ENCODE measurements at places on chromosomes 16 and 17. TPM values are rescaled to one million over a fixed set of nuclear protein-coding genes. Genes with fewer than 3 reads are reported as not detected.
A peak's percentile ranks its signal among the peaks of the same experiment; 100 is the strongest.

Gene TRPV2
- 44.6 TPM for total RNA-seq

GRCh38 chr16:200388-200787, 20.1 kb downstream of the HBQ1 start:
- DNase-seq = no peak

DNA sequence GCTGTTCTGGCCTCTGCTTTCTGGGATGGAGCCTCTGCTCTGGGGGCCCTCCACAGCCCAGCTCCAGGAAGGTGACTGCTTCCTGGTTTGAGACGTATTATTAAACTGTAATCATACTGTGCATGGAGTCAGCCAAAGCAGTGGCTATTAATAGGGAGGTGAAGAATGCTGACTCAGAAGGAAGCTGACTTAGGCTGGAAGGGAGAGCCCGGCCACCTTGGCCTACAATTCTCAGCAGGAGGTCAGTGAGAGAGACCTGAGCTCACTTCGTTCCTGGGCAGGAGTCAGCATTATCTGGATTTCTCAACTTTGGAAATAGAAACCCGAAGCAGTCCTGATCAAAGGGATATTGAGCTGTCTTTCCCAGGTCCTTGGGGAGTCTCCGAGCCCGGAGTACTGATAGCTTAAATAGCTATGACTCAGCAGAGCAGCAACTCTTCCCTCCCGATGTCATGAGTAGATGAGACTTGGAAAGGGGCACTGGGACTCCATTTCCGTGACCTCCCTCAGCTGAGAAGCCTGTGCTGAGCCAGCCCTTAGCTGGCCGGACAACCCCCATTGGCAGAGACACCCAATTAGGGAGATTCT, 91.8 kb downstream of the YPEL2 start:
- no peak for DNase-seq

DNA sequence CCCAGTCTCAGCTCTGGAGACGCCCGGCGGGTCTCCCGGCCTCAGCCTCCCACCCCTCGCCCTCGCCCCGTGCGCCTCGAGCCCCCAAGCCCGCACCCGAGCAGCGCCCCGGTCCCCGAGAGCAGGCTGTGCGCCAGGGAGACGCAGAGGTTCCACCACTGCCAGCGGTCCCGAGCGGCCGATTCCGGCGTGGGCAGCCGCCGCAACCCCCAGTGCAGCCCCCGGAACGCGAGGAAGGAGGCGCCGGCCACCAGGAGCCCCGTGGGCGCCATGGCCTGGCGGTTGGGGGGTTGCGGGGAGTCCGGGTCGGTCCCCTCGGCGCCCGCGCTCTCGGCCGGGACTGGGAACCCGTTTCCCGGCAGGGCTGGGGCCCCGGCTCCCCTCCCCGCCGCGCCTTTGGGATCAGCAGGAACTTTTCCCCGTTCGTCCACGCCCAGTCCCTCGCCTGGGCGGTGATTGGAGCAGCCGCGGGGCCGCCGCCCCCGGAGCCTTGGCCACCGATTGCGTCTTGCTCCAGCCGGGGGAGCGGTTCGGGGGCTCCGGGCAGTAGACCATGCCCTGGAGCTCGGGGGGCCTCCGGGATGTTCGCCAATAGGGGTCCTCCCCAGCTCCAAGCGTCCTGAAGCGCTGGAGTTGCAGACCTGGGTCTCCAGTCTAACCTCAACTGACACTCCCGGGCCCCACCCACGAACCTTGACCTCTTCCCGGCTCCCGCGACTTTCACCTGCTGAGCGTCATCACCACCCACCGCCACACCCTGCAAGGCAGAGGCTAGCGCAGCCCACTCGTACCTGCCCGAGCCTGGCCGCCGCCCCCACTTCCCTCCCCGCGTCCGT, at the start of gene TLCD2:
Gene TLCD2 (minus strand): TSS at position 407 of the 836 bp plus-strand sequence. CDS start 135 bp downstream, at position 272.
- no peak for DNase-seq

DNA sequence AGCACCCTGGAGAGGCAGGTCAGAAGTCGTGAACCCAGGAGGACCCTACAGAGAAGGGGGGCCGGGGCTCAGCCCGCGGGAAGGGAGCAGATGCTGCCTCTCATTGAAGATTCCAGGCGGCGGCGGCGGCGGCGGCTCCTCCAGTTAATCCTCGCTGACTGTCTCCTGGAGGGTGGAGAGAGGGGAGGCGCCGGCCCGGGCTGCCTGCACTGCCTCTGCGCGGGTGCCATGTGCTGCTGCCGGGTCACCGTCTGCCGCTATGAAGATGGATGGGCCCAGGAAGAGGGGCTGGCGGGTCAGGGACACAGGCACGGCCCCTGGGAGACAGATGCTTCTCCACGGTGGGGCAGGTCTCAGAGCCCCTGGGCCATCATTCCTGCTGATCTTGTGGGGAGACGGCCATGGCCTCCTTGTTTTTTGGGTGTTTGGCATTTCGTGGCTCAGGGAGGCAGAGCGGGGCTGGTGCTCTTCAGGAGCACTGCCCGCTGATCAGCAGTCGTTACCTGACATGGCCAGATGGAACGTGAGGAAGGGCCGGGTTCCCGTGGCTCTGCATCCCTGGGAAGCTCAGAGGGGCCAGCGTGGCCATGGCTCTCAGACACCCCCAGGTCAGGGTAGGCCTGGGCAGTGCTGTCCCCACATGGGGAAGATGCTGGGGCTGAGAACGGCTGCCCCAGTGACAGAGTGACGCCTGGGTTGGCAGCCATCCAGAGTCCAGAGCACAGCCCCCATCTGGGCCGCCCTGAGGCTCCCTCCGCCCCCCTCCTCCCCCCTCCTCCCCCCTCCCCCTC, 36.1 kb downstream of the GINS2 start:
- DNase-seq = peak; percentile 58

DNA sequence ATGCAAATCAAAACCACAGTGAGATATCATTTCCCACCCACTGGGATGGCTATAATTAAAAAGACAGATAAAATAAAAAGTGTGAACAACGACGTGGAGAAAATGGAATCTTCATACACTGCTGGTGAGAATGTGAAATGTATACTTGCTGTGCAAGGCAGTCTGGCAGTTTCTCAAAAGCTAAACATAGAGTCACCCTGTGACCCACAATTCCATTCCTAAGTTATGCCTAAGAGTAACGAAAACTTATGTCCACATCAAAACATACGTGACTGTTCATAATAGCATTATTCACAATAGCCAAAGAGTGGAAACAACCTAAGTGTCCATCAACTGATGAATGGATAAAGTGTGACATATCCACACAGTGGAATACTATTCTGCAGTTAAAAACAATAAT, 38.1 kb upstream of the VPS4A start:
- no peak for DNase-seq

DNA sequence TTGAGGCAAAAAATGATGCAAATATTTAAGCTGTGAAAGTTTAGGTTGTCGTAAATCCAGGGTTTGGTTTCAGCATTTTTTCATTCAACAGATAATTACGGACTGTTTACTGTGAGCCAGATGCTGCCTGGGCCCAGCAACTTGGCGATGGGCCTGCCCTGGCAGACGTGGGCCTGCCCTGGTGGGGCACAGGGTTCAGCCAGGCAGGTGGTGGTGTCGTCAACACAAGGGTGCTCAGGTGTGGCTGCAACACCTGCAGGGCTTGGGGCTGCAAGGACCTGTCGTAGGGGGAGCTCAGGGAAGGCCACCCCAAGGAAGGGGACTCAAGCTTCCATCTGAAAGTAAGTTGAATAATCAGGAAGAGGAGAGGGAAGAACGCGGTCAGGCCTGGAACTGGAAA, 15.1 kb downstream of the ZC3H18 start:
- DNase-seq = no peak

DNA sequence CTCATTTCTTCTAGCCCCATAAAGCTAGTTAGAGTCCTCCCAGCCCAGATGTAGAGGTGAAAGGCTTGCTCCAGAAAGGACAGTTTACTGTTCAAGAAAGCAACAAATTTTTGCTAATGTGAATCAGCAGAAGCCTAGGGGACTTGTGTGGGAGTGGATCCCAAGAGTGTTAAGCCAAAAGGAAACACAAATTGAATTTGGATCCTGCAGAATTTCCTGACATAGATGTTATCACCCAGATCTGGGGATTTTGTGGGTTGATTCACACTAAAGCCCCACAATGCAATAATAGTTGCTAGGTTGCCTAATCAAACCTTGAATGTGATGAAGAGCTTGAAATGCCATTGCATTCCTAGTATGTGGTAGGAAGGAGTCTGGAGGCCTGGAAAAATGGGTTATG, 135.2 kb upstream of the HS3ST3A1 start:
- no peak for DNase-seq

GRCh38 chr17:2683912-2684311, 27.7 kb downstream of the CLUH start:
- DNase-seq = no peak

GRCh38 chr16:57600952-57601580, 27.4 kb upstream of the ADGRG1 start:
- no peak for DNase-seq

Data from activated CD8-positive, alpha-beta T cell treated with anti-CD3 and anti-CD28 coated beads for 36 hours (primary cell).